ENCODE measurements at places on chromosomes 3 and 15.

GRCh38 chr15:62765916-62766315, 276.6 kb upstream of the TPM1 start:
- no peak for DNase-seq

DNA sequence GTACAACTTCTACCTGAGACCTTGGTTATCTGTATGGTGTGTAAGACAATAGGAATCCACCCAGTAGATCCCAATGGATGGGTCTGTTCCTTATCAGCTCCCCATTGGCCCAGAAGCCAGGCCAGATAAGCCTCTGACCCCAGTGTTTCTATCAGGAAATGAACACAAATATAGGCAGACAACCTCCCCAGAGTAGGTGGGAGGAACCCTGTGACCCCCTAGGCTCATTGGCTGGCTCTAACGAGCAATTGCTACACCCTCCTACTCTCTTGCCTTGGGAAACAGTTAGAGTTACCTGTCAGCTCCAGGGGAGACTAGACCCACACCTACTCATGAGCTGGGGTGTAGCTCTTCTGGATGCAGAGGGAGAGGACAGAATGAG, 299.9 kb downstream of the UACA start:
- no peak for DNase-seq

- no peak for DNase-seq
Observed at GRCh38 chr15:79676621-79677020, 220.2 kb downstream of the MTHFS start.

- no peak for DNase-seq
Observed at GRCh38 chr3:46006238-46007032, 10.8 kb upstream of the FYCO1 start.

DNA sequence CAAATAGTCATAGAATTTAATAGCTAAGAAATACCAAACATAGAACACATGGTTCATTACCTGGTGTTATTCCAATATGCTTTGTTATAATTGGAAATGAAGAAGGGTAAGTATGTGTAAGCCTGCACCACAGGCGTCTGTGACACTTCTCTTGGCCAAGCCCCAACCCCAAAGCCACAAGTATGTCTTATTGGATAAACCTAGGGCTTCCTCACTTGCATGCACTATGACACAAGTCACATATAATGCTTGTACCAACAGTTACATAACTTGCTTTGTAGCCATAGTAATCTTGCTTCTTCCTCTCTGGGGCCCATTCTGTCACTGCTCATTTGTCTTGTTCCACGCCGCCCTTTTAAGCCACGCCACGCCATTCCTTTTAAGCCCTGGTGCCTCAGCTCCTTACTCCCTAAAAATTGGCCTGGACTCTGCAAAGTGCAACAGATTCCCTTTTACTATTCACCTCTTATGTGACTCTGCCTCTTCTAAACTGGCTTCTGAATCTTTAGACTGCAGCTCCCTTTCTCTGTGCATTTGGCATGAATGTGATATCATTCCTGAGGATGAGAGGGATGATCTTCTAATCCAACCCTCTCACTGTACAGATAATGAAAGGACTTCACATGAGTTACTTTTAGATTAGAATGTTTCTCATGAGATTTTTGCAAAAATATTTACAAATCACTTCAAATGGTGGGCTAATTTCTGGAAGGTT, 48.1 kb upstream of the EPHA3 start:
- no peak for DNase-seq

- no peak for DNase-seq
Observed at GRCh38 chr3:188341501-188341900, 187.5 kb downstream of the LPP start.

DNA sequence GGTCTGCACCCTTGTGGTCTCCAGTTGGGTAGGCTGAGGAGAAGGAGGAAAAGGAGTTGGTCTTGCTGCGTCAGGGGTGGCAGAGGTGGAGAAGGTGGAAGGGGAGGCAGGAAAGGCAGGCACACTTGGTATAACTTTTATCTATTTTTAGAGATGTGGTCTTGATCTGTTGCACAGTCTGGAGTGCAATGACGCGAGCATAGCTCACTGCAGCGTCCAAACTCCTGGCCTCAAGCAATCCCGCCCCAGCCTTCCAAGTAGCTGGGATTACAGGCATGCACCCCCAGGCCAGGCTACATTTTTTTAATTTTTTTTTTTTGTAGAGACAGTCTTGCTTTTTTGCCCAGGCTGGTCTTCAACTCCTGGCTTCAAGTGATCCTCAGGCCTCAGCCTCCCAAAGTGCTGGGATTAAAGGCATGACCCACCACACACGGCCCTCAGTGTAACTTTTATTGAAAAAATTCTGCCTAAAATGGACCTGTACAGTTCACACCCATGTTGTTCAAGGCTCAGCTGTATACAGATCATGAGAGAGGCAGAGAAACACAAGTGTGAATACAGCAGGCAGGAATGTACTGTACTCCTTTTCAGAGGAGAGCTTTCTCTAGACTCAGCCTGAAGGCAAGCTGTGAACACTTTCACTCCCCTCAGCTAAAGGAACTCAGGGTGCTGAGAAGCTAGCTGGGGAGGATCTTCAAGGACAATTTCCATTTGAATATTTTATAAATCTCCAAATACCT, 2.1 kb upstream of the RHOV start:
- DNase-seq = no peak

- no peak for DNase-seq
Observed at GRCh38 chr3:39317571-39318169, 11.8 kb upstream of the CCR8 start.

DNA sequence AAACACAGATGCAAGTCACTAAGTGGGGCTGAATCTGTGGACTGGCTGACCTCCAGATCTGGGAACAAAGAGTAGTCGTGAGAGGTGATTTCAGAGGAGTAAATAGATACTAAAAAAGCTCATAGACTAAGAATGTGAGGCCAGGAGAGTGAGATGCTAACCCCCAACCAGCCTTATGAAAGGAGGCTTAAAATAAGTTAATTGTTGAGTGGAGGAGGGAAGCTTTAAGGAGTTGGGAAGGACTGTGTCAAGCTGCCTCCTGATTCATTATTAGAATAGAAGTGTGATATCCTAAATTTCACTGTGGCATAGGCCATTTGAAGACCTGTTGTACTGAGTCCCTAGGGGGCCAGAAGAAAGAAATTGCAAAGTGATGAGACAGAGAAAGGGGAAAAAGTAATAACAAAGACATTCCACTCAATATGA, 107.6 kb downstream of the RBPMS2 start:
- DNase-seq = no peak

DNA sequence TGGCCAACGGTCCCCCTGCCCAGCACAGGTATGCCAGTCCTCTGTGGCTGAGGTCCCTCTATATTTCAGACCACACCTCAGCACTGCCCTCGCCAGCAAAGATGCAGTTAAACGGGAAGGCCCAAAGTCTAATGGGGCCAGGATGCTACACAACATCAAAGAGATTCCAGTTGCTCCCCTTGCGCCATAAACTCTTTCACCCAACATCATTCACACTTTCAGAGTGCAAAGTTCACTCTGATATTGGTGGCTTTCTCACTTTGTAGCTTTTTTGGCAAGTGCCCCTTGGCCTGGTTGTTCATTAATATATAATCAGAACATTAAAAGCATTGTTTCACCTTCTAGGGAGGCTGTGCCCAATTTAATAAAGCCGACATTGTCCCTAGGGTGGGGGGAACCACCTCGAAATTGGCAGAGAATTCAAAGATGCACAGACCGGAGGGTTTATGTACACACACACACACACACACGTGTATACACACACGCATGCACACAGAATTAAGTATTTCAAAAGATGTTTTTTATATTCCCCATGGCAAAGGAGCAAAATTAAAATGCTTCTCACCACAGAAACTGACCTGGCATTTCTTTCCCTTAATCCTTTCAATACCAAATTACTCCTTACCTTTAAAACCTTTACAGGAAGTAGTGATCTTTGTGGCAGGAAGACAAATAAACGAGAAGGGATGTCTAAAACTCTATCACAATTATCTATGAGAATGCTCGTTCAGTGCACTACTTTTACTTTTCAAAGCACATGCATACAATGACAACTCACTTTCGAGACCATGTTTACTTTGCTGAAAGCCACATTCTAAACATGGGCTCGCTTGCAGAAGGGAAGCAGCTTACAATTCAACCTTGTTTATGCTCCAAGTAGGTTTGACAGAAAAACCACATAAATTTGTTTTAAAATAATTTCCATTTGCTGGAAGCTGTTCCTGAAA, 19.5 kb downstream of the LRIG1 start:
- DNase-seq = no peak

DNA sequence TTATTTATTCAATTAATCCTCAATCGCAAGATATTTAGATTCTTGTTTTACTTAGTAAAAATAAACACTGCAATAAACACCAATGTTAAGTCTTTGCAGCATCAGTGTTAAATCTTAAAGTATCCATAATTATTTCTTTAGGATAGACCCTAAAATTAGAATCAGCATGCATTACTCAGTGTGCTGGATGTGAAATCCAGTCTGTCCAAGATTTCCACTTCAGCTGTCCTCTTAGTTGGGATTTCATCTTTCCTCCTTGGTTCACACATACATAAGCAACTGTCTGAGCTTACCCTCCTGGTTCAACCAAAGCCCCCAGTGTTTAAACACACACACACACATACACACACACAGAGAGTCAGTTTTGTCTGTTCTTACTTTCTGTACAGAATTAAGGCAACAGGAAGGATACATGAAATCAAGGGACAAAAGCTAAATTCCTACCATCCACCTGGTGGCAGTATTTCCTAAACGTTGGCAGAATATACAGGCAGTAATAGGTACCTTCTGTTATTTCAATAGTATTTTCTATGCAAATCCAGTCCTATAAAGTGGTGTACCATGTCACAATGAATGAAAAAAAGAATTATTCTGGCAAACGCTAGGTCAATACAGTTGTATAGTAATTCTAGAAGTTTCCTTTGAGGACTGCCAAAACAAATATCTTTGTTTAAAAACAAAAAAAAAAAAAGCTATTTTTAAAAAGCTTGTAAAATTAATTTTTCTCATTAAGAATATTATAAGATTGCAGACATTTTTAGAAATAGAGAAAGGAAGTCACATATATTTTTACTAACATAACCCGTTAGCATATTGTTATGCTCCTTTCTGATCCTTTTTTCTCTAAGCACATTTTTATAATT, 27.3 kb upstream of the DMXL2 start:
- DNase-seq = no peak

DNA sequence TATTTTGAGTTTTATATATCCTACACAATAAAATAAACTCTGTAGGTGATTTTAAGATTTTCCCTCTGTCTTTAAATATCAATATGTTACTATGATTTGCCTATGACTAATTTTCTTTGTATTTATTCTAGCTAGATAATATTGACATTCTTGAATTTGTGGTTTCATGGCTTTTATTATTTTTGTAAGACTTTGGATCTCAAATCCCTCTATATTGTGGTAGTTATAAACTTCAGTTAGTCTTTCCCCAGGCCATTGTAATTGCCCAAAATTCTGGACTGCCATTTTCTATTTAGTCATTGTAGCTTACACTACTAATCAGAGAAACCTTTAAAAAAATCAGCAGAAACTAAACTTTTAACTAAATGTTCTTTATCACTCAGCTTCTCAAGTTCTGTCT, 1559.3 kb upstream of the GBE1 start:
- no peak for DNase-seq

DNA sequence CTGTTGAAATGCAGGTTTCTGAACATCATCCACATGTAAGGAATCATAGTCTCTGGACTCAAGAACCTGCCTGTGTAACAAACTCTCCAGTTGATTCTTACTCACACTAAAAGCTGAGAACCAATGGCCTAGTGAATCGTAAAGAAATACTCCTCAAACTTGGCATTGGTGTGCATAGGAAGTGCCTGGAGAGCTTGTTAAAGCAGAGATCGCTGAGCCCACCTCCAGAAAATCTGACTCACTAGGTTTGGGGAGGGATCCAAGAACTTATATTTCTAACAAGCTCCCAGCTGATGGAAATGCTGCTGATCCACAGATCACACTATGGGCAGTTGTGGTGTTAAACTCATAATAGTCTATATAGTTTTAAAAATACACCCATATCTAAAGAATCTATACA, 55.8 kb upstream of the LMCD1 start:
- DNase-seq = no peak

- no peak for DNase-seq
Observed at GRCh38 chr15:51286816-51287215, 51.6 kb downstream of the CYP19A1 start.

- DNase-seq = no peak
Observed at GRCh38 chr15:68177742-68178141, 27.4 kb downstream of the CALML4 start.

GRCh38 chr3:66066963-66067617, 28.4 kb upstream of the MAGI1 start:
- DNase-seq = peak; percentile 17

GRCh38 chr3:86618706-86619105, 372.2 kb downstream of the VGLL3 start:
- DNase-seq = no peak

DNA sequence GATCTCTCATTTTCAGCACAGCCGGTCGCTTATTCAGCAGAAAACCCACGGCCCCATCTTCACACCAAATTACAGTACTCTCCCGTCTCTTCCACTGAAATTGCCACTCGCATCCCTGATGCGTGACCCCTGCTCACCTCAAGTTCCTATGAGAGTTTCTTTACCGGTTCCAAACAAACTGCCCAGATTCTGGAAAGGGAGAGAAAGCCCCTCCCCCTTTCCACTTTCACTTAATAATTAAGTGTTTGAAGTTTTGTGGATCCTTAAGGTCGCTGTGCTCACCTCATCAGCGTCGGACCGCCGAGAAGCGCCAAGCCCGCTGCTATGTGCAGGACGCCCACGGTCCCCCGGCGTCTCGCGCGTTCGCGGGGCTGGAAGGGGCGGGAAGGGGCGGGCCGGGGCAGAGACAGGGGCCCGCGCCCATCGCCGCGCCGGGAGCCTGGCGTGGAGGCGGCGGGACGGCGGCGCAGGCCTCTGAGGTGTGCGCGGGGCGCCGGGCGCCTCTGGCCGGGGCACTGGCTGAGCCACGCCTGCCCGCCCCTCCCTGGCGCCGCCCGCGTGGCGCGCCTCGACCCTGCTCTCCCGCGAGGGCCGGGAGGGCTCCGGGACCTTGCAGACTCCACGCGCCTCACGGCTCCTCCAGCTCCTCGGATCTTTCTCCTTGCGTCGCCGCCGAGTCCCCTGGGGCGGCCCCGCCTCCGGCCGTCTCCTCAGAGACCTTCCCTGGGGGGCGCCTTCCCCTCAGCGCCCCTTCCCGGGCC, at the start of gene GPR156:
TSS of gene GPR156 (minus strand) at position 476 of the 761 bp plus-strand sequence. CDS start 41,124 bp downstream, outside the sequence.
- no peak for DNase-seq

DNA sequence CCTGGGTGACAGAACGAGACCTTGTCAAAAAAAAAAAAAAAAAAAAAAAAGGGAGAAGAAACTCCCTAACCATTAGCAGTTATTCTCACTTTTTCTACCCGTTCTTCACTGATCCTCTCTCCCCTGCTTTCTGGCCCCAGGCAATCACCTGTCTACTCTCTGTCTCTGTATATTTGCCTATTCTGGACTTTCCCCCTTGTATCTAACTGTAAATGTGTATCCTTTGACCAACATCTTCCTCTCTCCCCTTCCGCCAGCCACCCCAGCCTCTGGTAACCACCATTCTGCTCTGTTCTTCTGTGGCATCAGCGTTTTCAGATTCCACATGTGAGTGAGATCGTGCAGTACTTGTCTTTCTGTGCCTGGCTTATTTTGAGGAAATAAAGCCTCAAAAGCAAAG, 6.9 kb downstream of the CYFIP1 start:
- no peak for DNase-seq
